ENCODE measurements at places on chromosomes 6 and 20.
A peak's percentile ranks its signal among the peaks of the same experiment; 100 is the strongest.

DNA sequence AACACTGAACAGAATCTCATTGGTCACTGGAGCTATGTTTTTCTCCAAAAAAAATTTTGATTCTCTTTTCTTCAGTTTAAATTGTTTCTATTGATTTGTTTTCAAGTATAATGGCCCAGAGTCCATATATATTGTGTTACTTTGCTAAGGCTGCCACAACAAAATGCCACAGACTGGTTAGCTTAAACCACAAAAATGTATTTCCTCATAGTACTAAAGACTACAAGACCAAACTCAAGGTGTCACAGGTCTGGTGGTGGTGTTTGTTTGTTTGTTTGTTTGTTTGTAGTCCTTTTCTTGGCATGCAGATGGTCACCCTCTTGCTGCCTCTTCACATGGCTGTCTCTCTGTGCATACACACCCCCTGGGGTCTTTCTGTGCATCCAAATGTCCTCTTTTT lies 34.0 kb downstream of the BMP5 start:
- no peak for DNase-seq

- DNase-seq: no peak
Measured at GRCh38 chr6:86609549-86610388, 327.6 kb upstream of the HTR1E start.

DNA sequence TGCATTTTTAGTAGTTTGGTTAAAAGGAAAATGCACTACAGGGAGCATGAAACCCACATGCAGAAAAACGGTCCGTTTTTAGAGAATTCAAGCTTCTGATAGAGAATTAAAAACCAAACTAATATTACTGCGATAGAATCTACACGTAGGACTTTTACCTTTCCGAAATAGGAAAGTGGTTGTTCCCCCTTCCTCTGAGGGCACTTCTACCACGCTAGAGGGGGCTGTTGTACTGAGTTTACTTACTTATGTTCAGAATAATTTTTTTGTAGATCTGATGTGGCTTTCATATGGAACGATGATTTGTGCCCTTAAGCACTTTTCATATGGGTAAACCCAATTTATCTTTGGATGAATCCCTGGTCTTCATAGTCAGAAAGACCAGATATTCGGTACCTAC lies 264.3 kb upstream of the PLN start:
- DNase-seq: peak; percentile 50

GRCh38 chr20:35319192-35319870 lies 27.1 kb upstream of the FAM83C start:
- DNase-seq: no peak

GRCh38 chr6:140204154-140204553 lies 829.7 kb upstream of the CITED2 start:
- no peak for DNase-seq

GRCh38 chr6:130190701-130191690 lies 31.8 kb downstream of the SAMD3 start:
- DNase-seq: no peak

DNA sequence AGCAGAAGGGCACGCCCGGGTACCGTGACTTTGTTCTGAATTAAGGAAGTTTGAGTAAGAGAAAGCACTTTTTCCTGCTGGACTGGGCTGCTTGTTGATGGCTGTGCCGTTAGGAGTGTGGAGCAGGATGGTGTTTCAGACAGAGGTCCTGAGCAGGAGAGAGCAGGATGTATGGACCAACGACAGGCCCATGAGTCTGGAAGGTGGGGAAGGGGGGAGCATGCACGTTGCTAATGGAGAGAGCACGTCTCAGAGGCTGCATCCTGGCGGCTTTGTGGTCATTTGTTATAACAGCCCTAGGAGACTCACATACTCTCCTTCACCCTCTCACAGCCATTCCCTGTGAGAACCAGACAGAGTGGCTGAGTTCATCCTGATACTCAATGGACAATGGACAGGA lies 56.8 kb downstream of the PHACTR3 start:
- no peak for DNase-seq

DNA sequence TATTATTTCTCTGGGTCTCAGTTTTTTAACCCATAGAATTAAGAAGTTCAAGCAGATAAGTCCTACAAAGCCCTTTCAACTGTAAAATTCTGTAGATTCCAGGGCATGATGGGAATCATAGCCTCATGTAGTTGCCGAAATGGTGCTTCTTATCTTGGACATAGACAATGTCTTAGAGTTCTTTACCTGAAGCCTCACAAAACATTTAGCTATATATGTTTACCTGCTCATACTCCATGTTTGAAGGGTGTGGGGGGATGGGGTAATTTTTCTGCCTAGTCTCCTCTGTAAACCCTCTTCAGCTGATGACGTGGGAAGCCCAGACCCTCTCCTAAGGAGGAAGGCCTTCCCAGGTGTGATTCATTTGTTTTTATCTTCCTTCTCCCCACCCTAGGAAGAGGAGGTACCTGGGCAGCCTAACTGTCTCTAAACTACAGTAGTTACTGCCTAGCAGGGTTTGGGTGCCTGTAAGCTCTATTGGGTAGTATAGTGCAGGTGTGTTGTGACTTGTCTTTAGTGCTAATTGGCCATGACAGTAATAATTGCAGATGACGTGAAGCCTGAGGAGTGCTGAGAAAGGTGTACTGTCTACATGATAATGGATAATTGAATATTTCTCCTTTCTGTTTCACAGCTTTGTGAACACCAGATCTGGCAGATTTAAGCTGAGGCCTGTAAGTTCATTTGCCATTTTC lies 230.8 kb downstream of the TFAP2B start:
- DNase-seq: no peak

- no peak for DNase-seq
Measured at GRCh38 chr20:44644230-44644617, 7.3 kb downstream of the ADA start.

Measured in heart left ventricle (tissue), 16 donors.